AG10803 (cell line): ENCODE measurements at places on chromosomes 1 and 21.

DNA sequence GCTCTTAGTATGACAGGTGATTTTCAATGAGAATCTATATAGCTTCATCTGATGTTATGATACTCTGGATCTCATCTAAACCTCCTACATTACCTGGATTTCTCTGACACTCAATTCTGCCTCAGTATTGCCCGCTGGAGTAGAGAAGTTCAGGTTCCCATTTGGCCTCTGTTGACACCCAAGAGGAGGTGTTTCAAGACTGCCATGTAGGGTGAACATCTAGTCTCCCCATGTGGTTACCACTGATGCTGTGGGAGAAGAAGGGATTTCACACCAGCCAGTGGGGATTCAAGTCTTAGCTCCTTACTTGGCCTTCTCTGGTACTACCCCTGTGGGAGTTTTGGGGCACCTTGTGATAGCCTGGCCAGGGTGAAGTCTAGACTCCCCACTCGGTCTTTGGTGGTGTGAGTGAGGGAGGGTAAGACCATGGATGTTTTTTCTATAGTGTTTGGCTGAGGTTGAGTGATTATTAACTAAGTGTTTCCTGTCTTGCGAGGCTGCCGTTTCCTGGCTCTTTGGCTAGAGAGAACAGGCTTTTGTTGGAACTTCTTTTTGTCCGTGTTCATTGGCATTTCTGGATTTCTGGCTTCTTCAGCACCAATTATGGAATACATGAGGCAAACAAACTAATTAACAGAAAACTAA lies 90.7 kb downstream of the RHOU start:
- no peak for DNase-seq

GRCh38 chr1:207967703-207968102 lies 56.8 kb upstream of the CD34 start:
- no peak for DNase-seq

DNA sequence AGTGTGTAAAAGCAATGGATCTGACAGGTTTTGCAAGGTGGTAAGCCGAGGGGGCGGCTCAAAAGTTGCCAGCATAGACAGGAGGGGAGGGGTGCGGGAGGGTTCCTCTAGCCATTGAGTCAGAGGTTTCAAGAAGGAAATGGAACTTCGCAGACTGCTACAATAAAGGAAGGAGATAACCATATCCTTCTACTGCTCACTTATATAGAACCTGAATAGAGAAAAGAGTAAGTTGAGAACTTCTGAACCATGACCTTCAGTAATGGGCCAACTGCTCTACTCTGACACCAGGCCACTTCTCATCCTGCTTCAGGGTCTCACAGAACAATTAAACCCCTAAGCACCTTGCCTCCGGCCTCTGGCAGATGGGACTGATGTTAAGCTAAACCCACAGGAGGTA lies 26.3 kb upstream of the BCAR3 start:
- no peak for DNase-seq

GRCh38 chr1:183180634-183181056 lies 5.4 kb upstream of the LAMC2 start:
- DNase-seq, result peak; percentile 84

DNA sequence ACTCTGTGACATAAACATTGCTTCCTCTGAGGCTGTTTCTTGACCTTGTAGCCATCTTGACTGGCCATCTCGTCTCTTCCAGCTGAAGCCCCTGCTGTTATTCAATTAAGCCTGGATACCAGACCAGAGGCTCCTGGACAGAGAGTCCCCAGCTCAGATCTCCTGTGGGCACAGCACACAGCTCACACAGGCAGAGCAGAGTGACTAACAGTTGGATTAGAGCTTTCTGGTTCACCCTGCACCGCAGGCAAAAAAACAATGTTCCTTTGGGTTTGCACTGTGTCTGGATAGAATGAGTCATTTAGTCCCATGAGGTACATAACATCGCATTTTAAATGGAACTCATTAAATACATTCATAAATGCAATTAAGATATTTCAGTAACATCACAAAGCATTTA lies 33.4 kb upstream of the USH2A start:
- DNase-seq, result peak; percentile 11
